ENCODE measurements at places on chromosomes 2 and 18. TPM values are rescaled to one million over a fixed set of nuclear protein-coding genes. Genes with fewer than 3 reads are reported as not detected.

HOXD1 gene
- not detected for total RNA-seq

OR6B2 gene
- total RNA-seq: not detected

PLGLB2 gene
- 1.8 TPM for total RNA-seq

KANSL1L gene
- total RNA-seq: 20.4 TPM

SAG gene
- not detected for total RNA-seq

Measured in heart right ventricle (tissue), 16 donors.